ENCODE measurements at places on chromosomes 12 and 14.

DNA sequence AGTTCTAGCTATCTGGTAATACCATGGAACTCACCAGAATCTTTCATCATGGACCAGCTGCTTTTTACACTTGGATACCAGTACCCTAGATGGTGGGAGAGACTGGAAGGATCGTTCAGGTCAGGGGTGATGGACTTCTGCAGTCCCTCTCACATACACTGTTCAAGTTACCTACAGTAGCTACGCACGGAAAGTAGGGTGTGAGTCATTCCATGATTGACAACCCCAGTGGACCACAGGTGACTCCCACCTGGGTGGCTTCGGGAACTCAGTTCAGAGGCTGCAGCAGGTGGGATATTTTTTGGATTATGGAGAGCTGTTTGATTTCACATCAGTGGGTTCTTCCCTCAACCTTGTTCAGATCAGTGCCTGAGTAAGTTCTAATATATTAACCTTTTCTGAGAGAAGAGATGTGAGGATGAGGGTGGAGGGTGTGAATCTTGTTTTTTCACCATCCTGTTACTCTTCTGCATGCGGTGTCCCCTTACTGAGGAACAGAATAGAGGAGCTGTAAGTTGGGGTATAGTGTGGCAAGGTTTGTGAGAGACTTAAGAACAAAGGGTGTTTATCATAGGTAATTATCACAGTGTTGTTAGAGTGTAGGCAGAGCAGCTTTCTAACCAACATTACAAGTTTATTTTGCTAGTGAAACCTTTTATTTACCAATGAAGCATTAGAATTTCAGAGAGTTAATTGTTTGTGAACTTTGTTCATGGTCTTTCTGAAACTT, 39.6 kb downstream of the PRKCH start:
- DNase-seq = no peak

- no peak for DNase-seq
Measured at GRCh38 chr12:28802706-28803438, 346.2 kb upstream of the FAR2 start.

DNA sequence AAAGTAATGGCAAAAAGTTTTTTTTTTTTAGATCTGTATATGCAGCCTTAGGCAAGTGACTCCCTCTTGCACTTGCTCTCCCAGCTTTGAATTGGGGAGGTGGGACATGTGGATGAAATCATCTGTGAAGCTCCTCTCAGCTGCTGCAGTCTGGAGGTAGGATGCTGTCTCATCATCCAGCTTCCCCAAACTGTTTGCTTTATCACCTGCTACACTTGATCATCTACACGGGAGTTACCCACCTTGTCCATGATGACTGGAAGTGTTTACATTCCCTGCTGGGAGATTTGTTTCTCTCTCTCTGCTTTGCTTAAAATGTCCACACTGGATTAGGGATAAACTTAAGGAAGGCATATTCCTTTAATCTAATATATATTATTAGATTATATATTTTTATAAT, 8.5 kb upstream of the FGF23 start:
- no peak for DNase-seq

DNA sequence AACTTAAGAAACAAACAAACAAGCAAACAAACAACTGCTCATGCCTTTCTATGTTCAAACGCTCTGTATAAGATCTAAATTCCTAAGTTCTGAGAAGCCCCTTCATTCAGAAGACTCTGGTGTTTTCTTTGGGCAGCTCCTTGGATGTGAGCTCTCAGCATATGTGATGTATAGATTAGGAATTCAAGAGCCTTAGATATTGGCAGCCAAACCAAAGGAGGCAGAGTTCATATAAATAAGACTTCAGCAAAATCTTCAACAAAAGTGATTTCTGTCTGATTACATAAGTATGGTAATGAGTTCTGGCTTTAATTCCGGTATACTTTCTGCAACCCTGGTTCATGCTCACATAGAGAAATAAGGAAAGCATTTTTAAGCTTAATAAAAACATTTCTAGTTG, 145.6 kb downstream of the DYRK2 start:
- no peak for DNase-seq

DNA sequence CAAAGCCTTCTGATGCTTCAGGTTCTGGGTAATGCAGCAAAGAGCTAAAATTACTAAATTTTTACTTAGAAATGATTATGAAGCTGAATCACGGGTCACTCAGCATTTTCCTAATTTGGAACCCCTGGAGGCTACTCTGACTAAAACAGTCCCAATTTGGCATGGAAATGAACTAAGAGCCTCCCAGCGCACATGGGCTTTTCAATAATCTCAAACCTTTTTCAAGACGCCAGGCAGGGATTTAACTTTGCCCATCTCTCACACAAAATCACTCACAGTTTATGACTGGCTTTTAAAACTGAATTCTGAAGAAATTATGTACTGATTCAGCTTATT, 68.3 kb downstream of the LLPH start:
- no peak for DNase-seq

Measured in DMS79 treated with DMSO at 0.1 percent for 48 hours (cell line).